ENCODE measurements at places on chromosomes 4 and X. TPM values are rescaled to one million over a fixed set of nuclear protein-coding genes. Genes with fewer than 3 reads are reported as not detected.

BEND2 gene
- total RNA-seq: 11.9 TPM

DNA sequence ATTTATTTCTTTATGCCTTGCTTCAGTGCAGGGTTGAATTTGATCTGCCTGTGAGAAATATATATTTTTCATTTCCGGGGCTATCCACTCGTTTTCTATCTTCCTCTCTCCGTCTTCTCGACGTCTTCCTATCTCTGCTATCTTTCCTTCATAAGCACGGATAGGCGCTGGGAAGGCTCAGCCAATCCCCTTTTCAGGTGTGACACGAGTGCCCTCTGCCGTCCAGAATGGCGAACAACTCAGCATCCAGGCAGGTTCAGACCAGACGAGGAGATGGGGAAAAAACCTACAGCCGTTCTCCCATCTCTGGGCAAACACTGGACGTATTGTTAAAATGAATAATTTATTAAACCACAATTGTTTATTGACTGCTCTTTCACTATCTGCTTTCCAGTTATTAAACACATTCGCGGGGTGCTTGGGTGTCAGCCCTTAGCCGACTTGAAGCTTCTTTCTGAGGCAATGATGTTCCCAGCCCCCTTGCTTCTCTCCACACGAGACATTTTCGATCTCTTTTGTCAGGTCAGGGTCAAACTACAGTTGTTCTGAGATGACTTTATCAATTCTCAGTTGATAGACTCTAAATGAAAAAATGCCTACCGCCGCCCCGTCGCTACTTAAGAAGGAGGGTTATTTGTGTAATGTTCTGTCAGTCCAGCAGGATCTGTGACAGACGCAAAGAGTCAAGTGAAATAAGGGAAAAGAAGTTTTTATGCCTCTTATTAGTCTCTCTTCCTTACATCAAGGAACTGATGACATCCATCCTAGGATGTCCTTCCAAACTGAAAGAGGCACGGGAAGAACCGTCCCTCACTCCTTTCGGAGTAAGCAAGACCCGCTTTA lies 96.3 kb upstream of the NOCT start:
- H3K36me3 ChIP-seq: no peaks in the 10 kb centered on the region
- H3K27ac ChIP-seq: no peak overlapping the region
- H3K27me3 ChIP-seq: peaks cover 22% of the 10 kb centered on the region
- no peak for DNase-seq

DNA sequence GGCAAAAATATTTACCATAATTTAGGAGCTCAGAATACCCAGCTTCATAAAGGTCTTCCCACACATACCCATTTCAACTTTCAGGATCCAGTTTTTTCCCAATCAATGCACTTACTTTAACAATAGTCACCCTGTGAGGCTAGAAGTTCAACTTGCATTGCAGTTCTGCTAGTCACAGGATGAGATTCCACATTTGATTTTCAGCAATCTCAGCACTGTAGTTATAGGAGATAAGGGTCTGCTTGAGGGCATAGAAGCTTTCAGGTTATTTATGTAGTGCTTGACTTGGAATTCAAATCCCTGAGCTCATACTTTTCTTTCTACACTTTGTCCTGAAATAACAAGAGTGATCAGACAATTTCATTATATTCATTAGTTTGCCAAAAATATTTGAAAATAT lies 78.3 kb upstream of the IL2 start:
- no peaks in the 10 kb centered on the region for H3K36me3 ChIP-seq
- no peak overlapping the region for H3K4me3 ChIP-seq
- H3K27ac ChIP-seq: no peak overlapping the region
- no peaks in the 10 kb centered on the region for H3K27me3 ChIP-seq
- DNase-seq: no peak

DNA sequence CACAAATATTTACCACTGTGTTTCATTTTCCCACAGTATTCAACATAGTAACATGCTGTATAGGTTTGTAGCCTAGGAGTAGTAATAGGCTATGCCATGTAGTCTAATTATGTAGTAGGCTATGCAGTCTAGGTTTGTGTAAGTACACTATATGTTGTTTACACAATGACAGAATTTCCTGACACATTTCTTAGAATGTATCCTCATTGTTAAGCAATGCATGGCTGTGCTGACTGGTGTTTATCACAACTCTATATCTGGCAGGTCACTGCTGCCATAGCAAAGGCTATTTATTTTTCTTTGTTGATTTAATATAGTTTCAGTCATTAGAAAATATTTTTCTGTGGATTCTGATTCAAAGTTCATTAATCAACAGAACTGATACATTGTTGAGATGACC lies 108.3 kb upstream of the TEX13A start:
- H3K27ac ChIP-seq: no peak overlapping the region
- H3K27me3 ChIP-seq: no peaks in the 10 kb centered on the region
- H3K36me3 ChIP-seq: peaks cover 2% of the 10 kb centered on the region
- no peaks in the 10 kb centered on the region for H3K4me1 ChIP-seq
- H3K4me3 ChIP-seq: no peak overlapping the region
